ENCODE measurements at places on chromosomes 7 and 10. TPM values are rescaled to one million over a fixed set of nuclear protein-coding genes. Genes with fewer than 3 reads are reported as not detected.

The CROT gene
- 7.5 TPM for total RNA-seq

The NKX2-3 gene
- not detected for total RNA-seq

- DNase-seq, result no peak
These were observed 27.3 kb upstream of the CALD1 start for GRCh38 chr7:134752006-134752760.

- no peak for DNase-seq
These were observed 21.6 kb downstream of the C1GALT1 start for GRCh38 chr7:7203813-7204575.

DNA sequence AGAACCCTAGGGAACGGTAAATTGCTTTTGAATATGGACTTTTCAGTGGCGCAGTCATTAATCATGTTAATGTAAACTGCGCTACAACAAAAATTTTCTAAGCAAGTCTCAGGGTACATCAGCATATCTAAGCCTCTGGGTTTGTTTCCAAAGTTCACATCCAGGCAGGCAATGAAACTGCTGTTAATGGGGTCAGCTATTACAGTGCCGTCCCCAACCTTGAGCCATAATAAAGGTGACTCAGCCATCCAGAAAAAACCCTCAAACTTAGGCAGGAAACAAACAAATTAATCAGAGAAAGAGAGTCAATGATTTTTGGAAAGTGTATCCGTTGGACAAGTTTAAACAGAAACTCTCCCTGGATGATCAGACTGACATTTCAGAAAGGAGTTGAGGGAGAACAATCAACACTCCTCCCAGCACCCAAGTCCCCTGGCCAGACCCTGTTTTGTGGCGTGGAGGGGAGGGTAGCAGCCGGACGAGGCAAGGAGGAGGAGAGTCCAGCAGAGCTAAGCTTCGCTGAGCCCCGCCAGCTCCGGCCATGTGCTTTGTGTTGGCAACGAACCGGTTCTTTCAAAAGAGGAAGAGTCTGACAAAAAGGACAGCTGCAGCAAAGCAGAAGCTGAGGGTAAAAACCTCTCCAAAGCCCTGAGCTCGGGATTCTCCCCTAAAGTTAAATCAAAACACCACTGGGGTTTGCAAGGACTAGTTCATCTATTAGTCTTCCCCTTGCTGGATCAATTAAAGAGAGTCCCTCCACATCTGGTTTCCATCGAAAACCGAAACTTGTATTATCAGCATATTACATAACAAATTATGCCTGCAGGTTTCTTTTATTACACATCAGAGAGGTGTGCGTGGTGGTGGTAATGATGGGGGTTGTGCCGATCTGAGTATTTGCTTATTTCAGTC is 3.6 kb downstream of the FAM53B start:
- DNase-seq, result no peak

DNA sequence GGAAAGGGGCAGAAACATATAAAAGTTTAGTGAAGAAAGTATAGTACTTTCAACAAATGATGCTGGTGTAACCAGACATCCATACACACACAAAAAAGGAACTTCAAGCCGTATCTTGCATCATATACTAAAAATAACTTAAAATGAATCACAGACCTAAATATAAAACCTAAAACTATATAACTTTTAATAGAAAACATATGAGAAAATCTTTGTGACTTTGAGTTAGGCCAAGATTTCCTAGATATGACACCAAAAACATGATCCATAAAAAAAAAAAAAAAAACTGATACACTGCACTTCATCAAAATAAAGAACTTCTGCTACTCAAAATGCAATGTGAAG is 40.9 kb downstream of the NUDCD3 start:
- DNase-seq, result no peak

- no peak for DNase-seq
These were observed 23.8 kb upstream of the WDR11 start for GRCh38 chr10:120827251-120827875.

DNA sequence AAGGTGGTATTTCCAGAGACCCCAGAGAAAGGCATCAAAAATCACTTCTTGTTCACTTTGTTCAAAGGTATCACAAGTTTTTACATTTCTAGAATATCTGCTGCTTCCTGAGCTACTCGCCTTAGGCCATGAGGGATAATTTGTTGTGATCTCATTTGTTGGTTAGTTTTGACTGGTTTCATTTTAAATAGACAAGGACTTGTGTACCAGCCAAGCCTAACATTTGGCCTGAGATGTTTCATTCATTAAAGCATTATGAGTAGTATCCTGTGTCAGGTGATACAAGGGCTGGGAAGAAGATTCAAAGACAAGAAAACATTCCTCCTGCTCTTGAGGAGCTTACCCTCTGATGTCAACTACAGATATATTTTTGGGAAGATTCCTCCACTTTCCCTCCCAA is 170.3 kb upstream of the FAM171A1 start:
- DNase-seq, result no peak

GRCh38 chr10:52479567-52479966 is 165.5 kb downstream of the DKK1 start:
- no peak for DNase-seq

GRCh38 chr7:71754828-71755227 is 622.9 kb downstream of the GALNT17 start:
- DNase-seq, result no peak

- no peak for DNase-seq
These were observed 12.2 kb upstream of the BAG3 start for GRCh38 chr10:119638982-119639381.

DNA sequence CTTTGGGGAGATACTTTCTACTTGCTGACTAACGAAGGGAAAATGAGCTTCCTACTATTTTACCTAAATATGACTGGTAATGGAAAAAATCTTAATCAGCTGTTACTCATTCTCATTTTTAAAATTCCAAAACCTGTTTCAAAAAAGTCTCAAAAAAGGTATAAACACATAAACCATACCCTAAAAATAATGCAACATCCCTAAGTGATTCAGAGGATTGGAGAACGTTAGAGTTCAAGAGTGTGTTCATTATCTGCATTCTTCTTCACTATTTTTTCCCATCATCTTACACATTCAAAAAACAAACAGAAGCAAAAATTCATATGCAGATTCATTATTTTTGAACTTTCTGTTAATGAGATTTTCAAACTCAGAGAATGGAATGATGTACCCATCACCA is 150.4 kb upstream of the GNAI1 start:
- no peak for DNase-seq

DNA sequence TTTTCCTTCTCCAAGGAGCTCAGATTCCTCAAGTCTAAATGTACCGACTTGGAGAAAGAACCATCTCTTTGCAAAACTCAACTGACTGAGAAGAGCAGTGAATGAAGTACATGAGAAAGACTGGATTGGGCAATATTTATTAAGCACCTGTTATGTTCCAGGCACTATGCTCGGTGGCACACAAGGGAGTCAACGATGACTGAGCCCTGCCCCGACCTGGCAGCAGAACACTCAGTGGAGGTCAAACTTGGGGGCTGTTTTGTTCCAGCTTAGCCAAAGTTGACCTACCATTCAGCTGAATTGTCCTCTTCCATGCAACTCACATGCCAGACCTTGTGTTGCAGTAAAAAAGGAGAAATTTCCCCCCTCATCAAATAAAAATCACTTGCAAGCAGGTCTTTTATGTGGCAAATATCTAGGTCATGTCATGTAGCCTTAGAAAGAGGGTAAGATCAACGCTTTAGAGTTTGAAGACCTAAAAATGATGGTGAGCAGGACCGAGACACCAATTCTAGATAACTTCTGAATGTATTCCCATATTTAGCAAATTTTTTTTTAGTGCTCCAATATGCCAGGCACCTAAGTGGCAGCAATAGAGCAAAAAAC is 14.3 kb upstream of the XPNPEP1 start:
- DNase-seq, result no peak

DNA sequence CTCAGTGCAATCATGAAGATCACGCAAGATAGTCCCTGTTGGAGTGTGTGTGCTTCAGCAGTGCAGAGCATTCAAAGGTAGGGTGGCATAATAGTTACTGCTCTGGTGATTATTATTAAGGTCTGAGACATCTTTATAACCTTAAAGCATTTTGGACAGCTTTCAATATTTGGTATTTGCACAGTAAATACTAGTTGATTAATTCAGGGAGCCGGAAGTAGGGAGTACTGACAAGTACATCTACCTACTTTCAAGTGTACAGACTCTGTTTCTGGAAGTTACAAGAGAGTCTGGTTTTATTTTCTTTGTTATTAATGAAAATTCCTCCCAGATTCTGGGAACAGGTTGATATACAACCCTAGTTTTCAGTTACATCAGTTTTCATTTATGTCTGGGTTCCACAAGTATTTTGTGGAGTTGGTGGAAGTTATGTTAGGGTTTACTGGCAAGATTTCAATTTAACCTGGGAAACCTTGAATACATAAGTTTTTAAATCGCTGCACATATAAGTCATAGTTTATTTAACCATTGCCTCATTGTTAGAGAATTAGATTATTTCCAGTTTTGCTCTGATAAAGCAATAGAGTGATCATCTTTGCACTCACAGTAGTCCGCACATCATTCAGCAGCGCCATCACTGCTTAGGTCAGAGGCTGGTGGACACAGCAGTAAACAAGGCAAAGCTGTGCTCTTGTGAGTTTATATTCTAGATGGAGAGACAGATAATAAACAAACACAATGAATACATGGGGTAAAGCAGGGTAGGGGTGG is 366.6 kb downstream of the REEP3 start:
- no peak for DNase-seq
